ENCODE measurements at places on chromosomes 12 and 14. TPM values are rescaled to one million over a fixed set of nuclear protein-coding genes. Genes with fewer than 3 reads are reported as not detected.

LHX5 gene
- not detected for polyA plus RNA-seq

NPAS3 gene
- polyA plus RNA-seq: 0.08 TPM

PLD4 gene
- polyA plus RNA-seq: not detected

ENDOU gene
- polyA plus RNA-seq: 0.82 TPM

BDKRB2 gene
- 0.21 TPM for polyA plus RNA-seq

ADGRD1 gene
- 3.6 TPM for polyA plus RNA-seq

HCAR1 gene
- 0.01 TPM for polyA plus RNA-seq

ST8SIA1 gene
- 0.42 TPM for polyA plus RNA-seq

TMEM30B gene
- polyA plus RNA-seq: 0.30 TPM

RPS6KL1 gene
- 11.1 TPM for polyA plus RNA-seq

MSRB3 gene
- 15.4 TPM for polyA plus RNA-seq

ETFRF1 gene
- polyA plus RNA-seq: 69.4 TPM

ETFBKMT gene
- polyA plus RNA-seq: 2.4 TPM

AMN gene
- 0.18 TPM for polyA plus RNA-seq

C12orf54 gene
- polyA plus RNA-seq: not detected

HSPB8 gene
- polyA plus RNA-seq: 398 TPM

KCNJ8 gene
- polyA plus RNA-seq: 7.4 TPM

EDDM3A gene
- polyA plus RNA-seq: not detected

MAP3K9 gene
- 1.1 TPM for polyA plus RNA-seq

ASB2 gene
- polyA plus RNA-seq: 460 TPM

CCDC197 gene
- 0.04 TPM for polyA plus RNA-seq

SLC35F4 gene
- not detected for polyA plus RNA-seq

BICDL1 gene
- 0.13 TPM for polyA plus RNA-seq

B4GALNT1 gene
- polyA plus RNA-seq: 46.7 TPM

COCH gene
- 0.32 TPM for polyA plus RNA-seq

ATF7 gene
- polyA plus RNA-seq: 21.8 TPM

REP15 gene
- 0.73 TPM for polyA plus RNA-seq

KRT6A gene
- polyA plus RNA-seq: 0.35 TPM

OR10A7 gene
- not detected for polyA plus RNA-seq

CACNA2D4 gene
- polyA plus RNA-seq: 0.90 TPM

MFAP5 gene
- polyA plus RNA-seq: 24.5 TPM

ACSM4 gene
- polyA plus RNA-seq: not detected

CMAS gene
- 73.0 TPM for polyA plus RNA-seq

SLC17A8 gene
- not detected for polyA plus RNA-seq

DIO3 gene
- polyA plus RNA-seq: 1.0 TPM

CCDC59 gene
- 72.2 TPM for polyA plus RNA-seq

ACVRL1 gene
- 22.8 TPM for polyA plus RNA-seq

HRK gene
- under 0.01 TPM for polyA plus RNA-seq

DEPDC4 gene
- 0.65 TPM for polyA plus RNA-seq

SIX6 gene
- 0.13 TPM for polyA plus RNA-seq

FAM161B gene
- polyA plus RNA-seq: 7.3 TPM

TAS2R30 gene
- 0.08 TPM for polyA plus RNA-seq

B4GALNT3 gene
- 0.21 TPM for polyA plus RNA-seq

Measured in psoas muscle (tissue), 8 donors.